ENCODE measurements at places on chromosomes 7 and 10.

DNA sequence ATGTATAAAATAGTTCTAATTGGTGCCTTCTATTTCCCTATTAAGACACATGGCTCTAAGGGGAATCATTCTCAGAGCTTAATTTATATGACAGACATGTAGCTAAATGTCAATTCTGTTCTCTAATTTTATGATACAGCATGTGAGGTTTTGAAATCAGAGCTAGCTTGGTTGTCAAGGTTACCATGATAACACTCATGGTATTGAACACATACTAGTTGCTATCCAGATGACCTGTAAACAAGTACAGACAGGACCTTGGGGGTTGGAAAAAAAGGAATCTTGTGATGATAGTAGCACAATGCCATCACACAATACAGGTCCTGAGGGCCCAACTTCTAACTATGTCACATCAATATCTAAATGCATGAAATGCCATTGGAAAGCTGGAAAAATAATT lies 49.2 kb downstream of the RHOBTB1 start:
- no peak for DNase-seq

DNA sequence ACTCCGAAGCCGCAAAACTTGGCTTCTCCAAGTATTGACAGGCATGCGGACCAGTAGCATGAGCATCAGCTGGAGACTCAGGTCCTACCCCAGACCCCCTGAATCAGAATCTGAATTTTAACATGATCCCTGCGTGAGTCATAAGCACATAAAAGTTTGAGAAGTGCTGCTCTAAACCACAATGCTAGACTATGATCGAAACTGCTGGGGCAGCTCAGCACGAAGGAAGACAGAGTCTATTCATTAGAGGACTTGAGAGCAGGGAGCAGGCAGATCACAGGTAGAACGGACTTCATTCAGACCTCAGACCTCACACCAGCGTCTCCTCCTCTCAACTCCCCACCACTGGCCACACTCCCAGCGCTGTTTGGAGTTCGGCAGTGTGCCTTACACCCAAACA lies 16.9 kb downstream of the CAMK2G start:
- DNase-seq: no peak

DNA sequence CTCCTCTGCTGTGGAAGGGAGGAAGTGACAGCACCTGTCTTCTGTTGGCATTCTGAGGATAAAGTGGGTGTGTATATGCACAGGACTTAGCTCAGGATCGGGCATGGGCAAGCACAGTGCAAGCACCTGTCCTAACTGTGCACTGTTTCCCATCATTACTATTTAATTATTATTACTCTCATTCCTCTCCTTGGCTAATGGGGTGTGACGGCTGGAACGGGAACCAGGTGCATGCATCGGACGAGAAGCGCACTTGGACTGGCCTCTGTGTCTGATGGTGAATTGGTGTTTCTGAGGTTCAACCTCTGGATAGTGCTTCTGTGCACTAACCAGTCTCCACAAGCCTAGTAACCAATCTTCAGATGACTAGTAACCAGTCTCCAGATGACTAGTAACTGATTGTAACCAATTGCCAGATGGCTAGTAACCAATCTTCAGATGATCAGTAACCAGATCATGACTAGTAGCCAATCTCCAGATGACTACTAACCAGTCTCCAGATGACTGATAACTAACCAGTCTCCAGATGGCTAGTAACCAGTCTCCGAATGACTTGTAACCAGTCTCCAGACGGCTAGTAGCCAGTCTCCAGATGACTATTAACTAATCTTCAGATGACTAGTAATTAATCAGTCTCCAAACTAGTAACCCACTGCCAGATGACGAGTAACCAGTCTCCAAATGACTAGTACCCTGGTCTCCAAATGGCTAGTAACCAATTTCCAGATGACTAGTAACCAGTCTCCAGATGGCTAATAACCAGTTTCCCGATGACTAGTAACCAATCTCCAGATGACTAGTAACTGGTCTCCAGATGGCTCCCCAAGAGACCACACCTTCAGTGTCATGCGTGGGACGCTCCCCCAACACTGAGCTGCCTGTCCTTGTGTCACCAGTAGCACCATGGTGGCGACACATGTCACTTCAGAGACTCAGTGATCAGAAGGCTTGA lies 85.8 kb downstream of the PAXIP1 start:
- no peak for DNase-seq

GRCh38 chr7:149731207-149731955 lies 42.0 kb downstream of the ZNF467 start:
- no peak for DNase-seq

DNA sequence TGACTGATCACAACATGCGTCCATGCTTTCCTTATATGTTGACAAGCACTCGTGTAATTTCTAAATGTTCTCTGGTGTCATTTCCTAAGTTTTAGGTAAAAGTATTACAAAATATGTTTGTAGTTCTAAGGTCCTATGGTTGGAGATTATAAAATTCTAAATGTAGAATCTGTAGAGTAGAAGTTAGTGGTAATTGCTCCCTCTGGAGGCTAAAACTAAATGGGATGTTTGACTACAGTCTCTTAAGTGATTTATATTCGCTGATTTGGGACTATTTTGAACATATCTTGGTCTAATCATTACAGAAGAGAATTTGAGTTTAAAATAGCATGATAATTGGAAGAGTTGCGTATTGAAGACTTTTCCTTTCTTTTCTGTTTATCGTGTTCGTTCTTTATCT lies 74.1 kb downstream of the ZMYND11 start:
- no peak for DNase-seq

- no peak for DNase-seq
Observed at GRCh38 chr10:4344492-4344994, 481.5 kb upstream of the AKR1E2 start.

- no peak for DNase-seq
Observed at GRCh38 chr7:25780904-25781303, 371.1 kb upstream of the NFE2L3 start.

DNA sequence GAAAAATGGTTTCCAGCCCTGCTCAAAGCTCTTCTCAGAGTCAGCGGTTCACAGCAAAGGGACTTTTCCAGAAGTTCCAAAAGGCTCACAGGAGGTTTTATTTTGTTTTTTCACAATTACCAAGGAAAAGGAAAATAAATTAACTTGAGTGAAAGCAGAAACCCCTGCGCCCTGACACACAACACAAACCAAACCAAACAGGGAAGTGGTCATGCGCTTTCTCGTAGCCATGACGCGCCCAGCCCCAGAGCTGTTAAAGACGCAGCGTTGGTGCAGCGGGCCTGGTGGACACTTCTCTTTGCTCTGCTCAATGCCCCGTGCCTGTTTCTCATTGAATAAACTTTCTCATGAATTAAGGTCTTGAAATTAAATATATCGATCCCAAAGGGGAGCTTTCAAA lies 134.4 kb upstream of the LYZL2 start:
- no peak for DNase-seq

- no peak for DNase-seq
Observed at GRCh38 chr7:131603932-131604331, 47.5 kb upstream of the PODXL start.

DNA sequence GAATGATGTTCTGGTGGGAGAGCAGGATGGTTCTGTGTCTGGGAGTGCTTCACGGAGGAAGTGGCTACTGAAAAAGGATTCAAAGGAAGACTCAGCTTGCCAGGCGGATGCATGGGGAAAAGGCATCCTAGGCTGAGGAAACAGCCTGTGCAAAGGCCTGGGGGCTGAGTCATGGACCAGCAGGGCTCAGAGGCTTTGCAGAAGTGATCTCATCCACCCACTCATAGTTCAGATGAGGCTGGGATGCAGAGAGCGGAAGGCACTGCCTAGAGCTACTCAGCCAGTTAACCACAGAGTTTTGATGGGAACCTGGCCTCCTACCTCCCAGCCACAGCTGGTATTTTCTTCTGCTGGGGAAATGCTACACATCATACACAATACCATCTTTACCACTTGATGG lies 15.8 kb upstream of the ADAMTS14 start:
- DNase-seq: no peak

DNA sequence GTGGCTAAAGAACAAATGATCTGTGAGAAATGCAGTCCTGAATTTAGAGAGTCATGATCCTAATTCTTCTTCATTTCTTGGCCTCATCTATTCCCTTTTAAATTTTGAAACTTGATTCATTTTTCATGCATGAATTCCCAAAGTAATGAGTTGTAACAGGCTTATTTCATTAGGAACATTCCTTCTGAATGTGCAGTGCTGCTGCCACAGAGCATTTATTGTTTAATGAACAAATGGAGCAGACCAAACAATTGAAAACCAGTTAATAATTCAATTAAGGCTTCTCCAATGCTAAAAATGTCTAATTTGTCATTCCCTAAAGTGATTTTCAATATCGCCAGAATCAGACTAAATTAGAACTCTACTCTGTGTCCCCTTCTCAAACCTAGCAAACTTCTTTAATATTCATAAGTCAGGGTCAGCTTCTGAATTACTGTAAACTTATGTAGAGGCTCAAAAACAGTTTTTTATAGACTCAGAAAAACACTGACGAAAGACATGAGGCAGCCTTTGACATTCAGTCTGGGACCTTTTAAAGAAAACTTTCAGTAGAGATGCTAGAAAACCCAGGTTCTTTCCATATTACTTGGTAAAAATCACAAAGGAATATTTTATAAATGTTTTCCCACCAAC lies 14.5 kb downstream of the LSMEM1 start:
- DNase-seq: no peak

DNA sequence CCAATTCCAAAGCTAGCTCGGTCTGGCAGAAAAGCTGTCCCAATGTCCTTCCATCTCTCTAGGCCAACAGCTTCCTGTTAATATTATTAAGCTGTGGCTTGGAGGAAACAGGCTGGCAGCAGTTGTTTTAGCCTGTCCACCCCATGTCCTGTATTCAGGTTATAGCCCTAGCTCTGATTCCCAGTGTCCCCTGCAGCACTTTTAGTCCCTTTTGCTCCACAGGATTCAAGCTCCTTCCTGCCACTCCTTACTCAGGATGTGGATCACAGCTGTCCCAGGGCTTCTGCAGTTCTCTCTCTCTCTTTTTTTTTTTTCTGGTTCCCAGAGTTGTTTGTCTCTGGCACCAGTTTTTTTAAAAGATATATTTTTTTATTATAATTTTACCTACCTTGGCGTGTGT lies 85.2 kb downstream of the PPP1R17 start:
- DNase-seq: no peak

GRCh38 chr7:13979671-13980435 lies 9.6 kb downstream of the ETV1 start:
- no peak for DNase-seq

- no peak for DNase-seq
Observed at GRCh38 chr10:3655528-3655927, 129.5 kb downstream of the KLF6 start.

- no peak for DNase-seq
Observed at GRCh38 chr10:100359030-100359432, 12.0 kb downstream of the SCD start.

Measured in stimulated activated CD8-positive, alpha-beta memory T cell treated with anti-CD3 and anti-CD28 coated beads, Interleukin-4, amount 100 ng/mL, for 1 hour (primary cell).